ENCODE measurements at places on chromosomes 1 and 21. TPM values are rescaled to one million over a fixed set of nuclear protein-coding genes. Genes with fewer than 3 reads are reported as not detected.

The RPS6KC1 gene
- total RNA-seq = 37.7 TPM

The SLC27A3 gene
- total RNA-seq = 6.9 TPM

The CRNN gene
- total RNA-seq = not detected

The VAV3 gene
- total RNA-seq = 0.43 TPM

The FAM167B gene
- 5.2 TPM for total RNA-seq
